Natural killer cell treated with Interleukin-12 subunit alpha and Interleukin-12 subunit beta and Interleukin-15 and Interleukin-18, amount 100 ng/mL, for 72 hours (primary cell): ENCODE measurements at places on chromosomes 6 and 20. TPM values are rescaled to one million over a fixed set of nuclear protein-coding genes. Genes with fewer than 3 reads are reported as not detected.

Gene PXMP4
- total RNA-seq: 6.9 TPM

GRCh38 chr6:131936156-131936555, 15.0 kb downstream of the CCN2 start:
- no peaks in the 10 kb centered on the region for H3K36me3 ChIP-seq
- H3K27me3 ChIP-seq: no peaks in the 10 kb centered on the region

- H3K27me3 ChIP-seq: peaks cover 13% of the 10 kb centered on the region
- H3K4me3 ChIP-seq: no peak overlapping the region
- no peak overlapping the region for H3K27ac ChIP-seq
- no peaks in the 10 kb centered on the region for H3K36me3 ChIP-seq
Observed at GRCh38 chr6:169847901-169848311, 96.5 kb downstream of the ERMARD start.

- H3K4me1 ChIP-seq: no peaks in the 10 kb centered on the region
- no peak overlapping the region for H3K27ac ChIP-seq
- no peaks in the 10 kb centered on the region for H3K36me3 ChIP-seq
- no peak for DNase-seq
- no peak overlapping the region for H3K4me3 ChIP-seq
Observed at GRCh38 chr6:47342824-47343223, 33.1 kb upstream of the TNFRSF21 start.

Gene KCNB1
- total RNA-seq: not detected

- peaks cover 4% of the 10 kb centered on the region for H3K36me3 ChIP-seq
- H3K4me3 ChIP-seq: no peak overlapping the region
Observed at GRCh38 chr6:9520417-9521151, 894.3 kb downstream of the TFAP2A start.

Gene RALGAPB
- total RNA-seq: 41.4 TPM

DNA sequence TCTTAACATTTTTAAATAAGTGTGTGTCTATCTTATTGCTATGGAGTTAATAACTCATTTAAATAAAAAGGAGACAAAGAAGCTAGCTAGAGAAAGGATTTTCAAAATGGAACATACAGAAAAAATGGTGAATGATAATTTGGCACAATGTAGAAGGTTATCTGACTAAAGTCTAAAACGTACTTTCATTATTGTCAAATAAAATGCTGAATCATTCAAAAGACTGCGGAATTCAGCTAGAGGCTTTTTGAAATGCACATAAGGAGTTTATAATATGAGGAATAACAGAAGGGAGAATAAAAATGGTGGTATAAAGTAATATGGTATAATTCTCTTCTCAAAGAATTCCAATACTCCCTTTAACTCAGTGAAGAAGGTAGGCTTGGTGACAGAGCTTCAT, 597.9 kb downstream of the KHDRBS2 start:
- H3K4me1 ChIP-seq: no peaks in the 10 kb centered on the region
- no peak overlapping the region for H3K27ac ChIP-seq
- H3K4me3 ChIP-seq: no peak overlapping the region
- DNase-seq: no peak

Gene USP49
- total RNA-seq: 15.3 TPM

- H3K4me1 ChIP-seq: no peaks in the 10 kb centered on the region
- no peaks in the 10 kb centered on the region for H3K27me3 ChIP-seq
- H3K36me3 ChIP-seq: no peaks in the 10 kb centered on the region
- no peak overlapping the region for H3K4me3 ChIP-seq
- no peak for DNase-seq
Observed at GRCh38 chr20:16286601-16287000, 286.6 kb downstream of the KIF16B start.

- no peaks in the 10 kb centered on the region for H3K27me3 ChIP-seq
- DNase-seq: no peak
- peak overlapping the region; percentile 59 for H3K4me3 ChIP-seq
- H3K27ac ChIP-seq: peak overlapping the region; percentile 75
- H3K4me1 ChIP-seq: peaks cover 18% of the 10 kb centered on the region
- no peaks in the 10 kb centered on the region for H3K36me3 ChIP-seq
Observed at GRCh38 chr6:35668744-35669450, 19.8 kb downstream of the FKBP5 start.
